Activated naive CD4-positive, alpha-beta T cell treated with anti-CD3 and anti-CD28 coated beads for 36 hours (primary cell): ENCODE measurements at places on chromosomes 16 and 17. TPM values are rescaled to one million over a fixed set of nuclear protein-coding genes. Genes with fewer than 3 reads are reported as not detected.

DNA sequence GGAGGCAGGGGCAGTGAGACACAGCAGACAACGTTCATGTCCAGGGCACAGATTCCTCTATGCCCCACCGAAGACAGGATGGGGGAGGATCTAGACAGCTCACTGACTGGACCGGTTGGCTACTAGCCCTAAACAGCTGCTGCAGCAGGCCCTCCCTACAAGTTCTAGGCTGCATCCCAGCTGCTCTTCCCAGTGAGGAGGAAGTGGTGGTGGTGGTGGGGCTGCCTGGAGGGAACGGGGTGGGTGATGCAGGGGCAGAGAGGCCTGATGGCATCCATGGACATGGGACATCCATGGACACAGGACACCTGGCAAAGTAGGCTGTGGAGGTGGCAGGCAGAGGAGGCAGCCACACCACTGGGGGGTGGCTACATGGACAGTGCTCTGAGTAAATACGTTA is 18.3 kb downstream of the SPHK1 start:
- peaks cover 2% of the 10 kb centered on the region for H3K4me1 ChIP-seq
- H3K27me3 ChIP-seq: no peaks in the 10 kb centered on the region
- DNase-seq: no peak
- H3K36me3 ChIP-seq: peaks cover 27% of the 10 kb centered on the region
- H3K4me3 ChIP-seq: no peak overlapping the region

- no peak overlapping the region for H3K27ac ChIP-seq
- DNase-seq: no peak
- no peak overlapping the region for H3K4me3 ChIP-seq
- H3K36me3 ChIP-seq: no peaks in the 10 kb centered on the region
- H3K4me1 ChIP-seq: peaks cover 2% of the 10 kb centered on the region
Observed at GRCh38 chr17:73658821-73659515, 14.7 kb upstream of the SDK2 start.

Gene CACNG5
- not detected for total RNA-seq

DNA sequence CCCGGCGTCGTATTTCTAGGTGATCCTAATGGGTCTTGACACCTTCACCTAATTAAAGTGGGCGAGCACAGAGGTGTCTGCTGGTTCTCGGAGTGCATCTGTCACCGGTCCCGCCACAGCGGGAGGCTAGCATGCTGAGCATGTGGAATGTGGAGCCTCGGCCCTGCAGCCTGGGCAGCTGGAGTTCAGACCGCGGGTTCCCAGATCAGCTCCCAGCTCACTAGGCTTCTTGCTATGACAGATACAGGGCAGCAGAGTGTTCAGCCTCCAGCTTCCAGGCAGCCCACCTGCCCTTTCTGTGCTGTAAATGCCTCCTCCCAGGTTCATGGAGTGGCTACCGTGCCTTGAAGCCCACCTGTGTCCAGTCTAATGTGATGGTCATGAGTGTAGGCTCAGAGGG is 166.7 kb downstream of the CPPED1 start:
- H3K27ac ChIP-seq: no peak overlapping the region
- H3K27me3 ChIP-seq: no peaks in the 10 kb centered on the region
- no peak overlapping the region for H3K4me3 ChIP-seq
- no peaks in the 10 kb centered on the region for H3K4me1 ChIP-seq

- peak overlapping the region; percentile 25 for H3K27ac ChIP-seq
- DNase-seq: peak; percentile 54
- H3K36me3 ChIP-seq: no peaks in the 10 kb centered on the region
- no peak overlapping the region for H3K4me3 ChIP-seq
Observed at GRCh38 chr16:81715358-81716196, 63.5 kb upstream of the PLCG2 start.

DNA sequence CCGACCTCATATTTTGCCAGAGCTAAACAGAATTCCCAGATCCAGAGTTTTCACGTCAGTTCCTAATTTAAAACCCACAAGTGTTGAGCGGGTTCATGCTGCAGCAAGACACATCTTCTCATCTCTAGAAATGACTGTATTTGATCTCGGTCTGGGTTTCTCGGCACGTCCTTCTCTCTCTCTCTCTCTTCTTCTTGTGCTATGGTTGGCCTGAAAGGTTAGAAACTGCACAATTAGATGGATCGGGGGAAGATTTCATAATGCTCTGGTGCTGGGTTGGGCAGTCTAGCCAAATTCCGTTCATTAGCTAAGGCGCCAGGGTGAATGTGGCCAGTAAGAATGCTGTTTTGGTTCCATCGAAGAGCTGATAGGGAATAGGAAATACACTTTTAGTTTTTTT is 158.9 kb upstream of the NOG start:
- H3K4me1 ChIP-seq: no peaks in the 10 kb centered on the region
- no peak overlapping the region for H3K27ac ChIP-seq

Gene KRTAP3-1
- not detected for total RNA-seq

Gene TBC1D3I
- 0.19 TPM for total RNA-seq

Gene PRPF8
- 458 TPM for total RNA-seq

- DNase-seq: no peak
- no peak overlapping the region for H3K27ac ChIP-seq
- no peaks in the 10 kb centered on the region for H3K36me3 ChIP-seq
- H3K4me3 ChIP-seq: no peak overlapping the region
Observed at GRCh38 chr16:86222965-86223551, 287.3 kb upstream of the FOXF1 start.

Gene GALR2
- 3.3 TPM for total RNA-seq

DNA sequence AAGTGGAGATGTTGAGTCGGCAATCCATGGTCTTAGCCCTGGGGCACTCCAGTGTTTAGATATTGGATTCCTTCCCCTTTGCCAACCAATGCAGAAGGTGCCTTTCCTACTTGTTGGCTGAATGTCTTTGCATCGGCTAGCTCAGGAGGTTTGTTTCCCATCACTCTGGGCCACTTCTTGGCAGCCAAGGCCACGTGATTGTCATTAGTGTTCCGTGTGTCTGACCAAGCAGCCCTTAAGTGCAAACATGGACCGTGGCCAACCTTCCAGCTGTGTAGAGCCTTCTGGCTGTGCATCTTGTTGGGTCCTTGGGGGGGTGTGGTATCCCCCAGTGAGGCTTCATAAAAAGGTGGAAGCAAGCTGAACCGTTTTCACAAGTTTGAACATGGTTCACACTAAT is 66.0 kb downstream of the GNAO1 start:
- no peaks in the 10 kb centered on the region for H3K36me3 ChIP-seq
- H3K27ac ChIP-seq: no peak overlapping the region
- H3K27me3 ChIP-seq: no peaks in the 10 kb centered on the region
- no peak for DNase-seq
- H3K4me3 ChIP-seq: no peak overlapping the region

DNA sequence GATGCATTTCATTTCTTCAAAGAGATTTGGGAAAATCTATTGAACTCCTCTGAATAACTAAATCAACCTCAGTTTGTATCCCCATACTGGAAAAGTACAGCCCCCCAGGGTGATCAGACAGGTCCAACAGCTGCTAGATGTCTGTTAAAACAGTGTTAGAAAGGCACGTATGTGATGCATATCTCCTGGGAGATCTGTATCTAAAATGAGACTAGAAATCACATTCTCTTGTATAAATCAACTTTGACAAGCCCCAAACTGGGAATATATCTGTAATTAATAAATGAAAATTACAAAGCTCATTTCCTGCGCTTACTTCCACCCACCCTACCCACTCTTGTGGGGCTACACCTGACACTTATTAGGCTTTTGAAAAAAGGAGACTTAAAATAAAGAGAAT is 3.8 kb upstream of the KIF2B start:
- H3K27me3 ChIP-seq: no peaks in the 10 kb centered on the region
- DNase-seq: no peak
- H3K4me3 ChIP-seq: no peak overlapping the region
- no peaks in the 10 kb centered on the region for H3K4me1 ChIP-seq
- H3K36me3 ChIP-seq: no peaks in the 10 kb centered on the region

DNA sequence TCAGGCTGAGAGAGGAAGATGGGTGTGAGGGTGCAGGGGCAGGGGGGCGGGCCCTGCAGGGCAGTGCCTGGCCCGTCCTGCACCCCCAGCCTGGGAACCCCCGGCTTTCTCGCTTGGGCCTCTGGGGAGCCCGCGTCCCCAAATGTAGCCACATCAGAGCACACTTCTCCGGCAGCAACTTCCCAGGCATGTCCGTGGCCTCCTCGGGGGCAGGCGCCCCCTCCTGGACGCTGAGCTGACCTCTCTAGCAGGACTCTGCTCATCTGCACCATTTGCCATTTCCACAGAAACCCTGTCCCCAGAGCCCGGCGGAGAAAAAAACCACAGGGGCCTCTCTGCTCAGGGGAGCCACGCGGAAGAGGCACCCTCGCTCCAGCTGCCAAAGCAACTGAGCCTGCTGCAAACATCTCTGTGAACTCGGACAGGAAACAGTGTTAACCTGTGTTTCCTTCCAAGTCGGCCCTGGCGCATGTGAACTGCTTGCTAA is 63.4 kb downstream of the KLHDC4 start:
- H3K36me3 ChIP-seq: peaks cover 20% of the 10 kb centered on the region
- peak overlapping the region; percentile 75 for H3K27ac ChIP-seq
- peaks cover 47% of the 10 kb centered on the region for H3K4me1 ChIP-seq
- H3K27me3 ChIP-seq: no peaks in the 10 kb centered on the region
- H3K4me3 ChIP-seq: no peak overlapping the region

DNA sequence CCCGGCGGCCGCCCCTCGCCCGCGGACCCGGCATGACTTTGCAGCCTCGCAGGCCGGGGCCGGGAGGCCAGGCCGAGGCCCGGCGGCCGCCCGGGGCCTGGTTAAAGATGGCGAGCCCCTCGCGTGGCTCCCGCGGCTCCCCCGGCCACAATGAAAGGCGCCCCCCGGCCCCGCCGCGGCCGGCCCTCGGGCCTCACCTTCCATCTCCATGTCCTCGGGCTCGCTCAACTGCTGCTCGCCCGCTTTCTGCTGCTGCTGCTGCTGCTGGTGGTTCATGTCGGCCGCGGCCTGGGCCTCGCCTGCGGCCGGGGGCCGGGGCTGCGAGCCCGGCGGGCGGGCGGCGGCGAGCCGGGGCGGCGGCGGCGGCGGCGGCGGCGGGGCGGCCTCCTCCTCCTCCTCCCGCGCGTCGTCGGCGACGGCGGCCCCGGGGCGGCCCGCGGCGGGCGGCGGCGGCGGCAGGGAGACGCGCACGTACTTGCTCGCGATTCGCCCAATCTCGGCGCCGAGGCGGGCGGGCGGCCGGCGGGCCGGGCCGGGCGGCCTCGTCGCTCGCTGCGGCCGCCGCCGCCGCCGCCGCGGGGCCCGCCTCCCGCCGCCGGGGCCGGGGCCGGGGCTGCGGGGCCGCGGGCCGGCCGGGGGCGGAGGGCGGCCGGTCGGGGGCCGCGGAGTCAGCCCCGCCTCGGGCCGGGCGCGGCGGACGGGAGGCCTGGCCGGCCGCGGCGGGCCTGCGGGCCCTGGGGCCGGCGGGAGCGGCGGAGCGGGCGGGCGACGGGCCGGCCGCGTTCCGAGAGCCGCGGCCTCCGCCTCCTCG is 491 bp downstream of the USP7 start:
- peak overlapping the region; percentile 66 for H3K4me3 ChIP-seq
- peaks cover 9% of the 10 kb centered on the region for H3K36me3 ChIP-seq
- H3K27me3 ChIP-seq: peaks cover 3% of the 10 kb centered on the region
- H3K27ac ChIP-seq: peak overlapping the region; percentile 88
- no peak for DNase-seq
- peaks cover 45% of the 10 kb centered on the region for H3K4me1 ChIP-seq

DNA sequence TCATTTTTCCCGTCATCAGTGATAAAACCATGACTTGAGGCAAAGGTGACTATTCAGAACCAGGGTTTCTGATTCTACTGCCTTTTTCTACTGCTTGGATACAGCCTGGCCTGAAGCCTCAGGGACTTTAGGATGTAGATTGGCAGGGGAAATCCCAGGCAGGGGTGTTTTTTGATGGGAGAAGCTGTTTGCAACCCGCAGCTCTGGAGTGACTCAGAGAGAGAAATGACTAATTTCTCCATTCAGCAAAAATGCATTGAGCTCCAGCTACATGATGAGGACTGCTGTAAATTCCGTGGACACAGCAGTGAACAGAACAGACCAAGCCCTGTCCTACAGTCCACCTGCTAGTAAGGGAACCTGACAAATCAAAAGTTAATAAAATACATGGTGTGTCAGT is 560.6 kb downstream of the CDH13 start:
- no peaks in the 10 kb centered on the region for H3K36me3 ChIP-seq
- peak; percentile 48 for DNase-seq

GRCh38 chr17:72931635-72932034 is 160.9 kb downstream of the SLC39A11 start:
- peak; percentile 4 for DNase-seq
- H3K27me3 ChIP-seq: no peaks in the 10 kb centered on the region
- peaks cover 2% of the 10 kb centered on the region for H3K36me3 ChIP-seq

DNA sequence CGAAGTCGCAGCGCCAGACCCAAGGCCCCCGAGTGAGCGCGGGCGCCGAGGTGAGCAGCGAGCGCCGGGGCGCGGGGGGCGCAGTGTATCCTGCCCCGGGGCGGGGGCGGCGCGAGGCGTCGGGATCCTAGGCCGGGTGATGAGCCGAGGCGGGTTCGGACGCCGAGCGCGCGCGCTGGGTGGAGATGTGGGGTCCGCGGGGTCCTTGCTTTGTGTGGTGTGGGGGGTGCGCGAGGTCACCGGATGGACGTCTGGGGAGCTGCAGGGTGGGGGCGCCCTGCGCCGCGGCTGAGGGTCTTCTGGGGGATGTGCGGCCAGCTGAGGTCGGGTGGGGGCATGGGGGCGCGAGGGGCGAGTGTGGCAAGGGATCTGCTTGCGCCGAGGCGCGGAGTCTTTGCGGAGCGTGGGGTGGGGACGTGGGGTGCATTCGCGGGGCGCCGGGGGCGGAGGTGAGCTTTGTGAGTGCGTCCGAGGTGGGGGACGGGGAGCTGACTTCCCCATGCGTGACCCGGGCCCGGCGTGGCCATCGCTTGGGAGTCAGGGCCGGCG is 560 bp downstream of the RAI1 start:
- no peaks in the 10 kb centered on the region for H3K36me3 ChIP-seq
- DNase-seq: peak; percentile 34
- no peaks in the 10 kb centered on the region for H3K27me3 ChIP-seq
- peaks cover 29% of the 10 kb centered on the region for H3K4me1 ChIP-seq
- H3K4me3 ChIP-seq: peak overlapping the region; percentile 88

GRCh38 chr16:84603140-84603816 is 14.6 kb downstream of the COTL1 start:
- H3K27ac ChIP-seq: peak overlapping the region; percentile 61
- DNase-seq: peak; percentile 31
- H3K4me3 ChIP-seq: no peak overlapping the region
- peaks cover 88% of the 10 kb centered on the region for H3K4me1 ChIP-seq
- no peaks in the 10 kb centered on the region for H3K27me3 ChIP-seq
